NCI-H1930 (cell line): ENCODE measurements at places on chromosomes 12 and 14.

DNA sequence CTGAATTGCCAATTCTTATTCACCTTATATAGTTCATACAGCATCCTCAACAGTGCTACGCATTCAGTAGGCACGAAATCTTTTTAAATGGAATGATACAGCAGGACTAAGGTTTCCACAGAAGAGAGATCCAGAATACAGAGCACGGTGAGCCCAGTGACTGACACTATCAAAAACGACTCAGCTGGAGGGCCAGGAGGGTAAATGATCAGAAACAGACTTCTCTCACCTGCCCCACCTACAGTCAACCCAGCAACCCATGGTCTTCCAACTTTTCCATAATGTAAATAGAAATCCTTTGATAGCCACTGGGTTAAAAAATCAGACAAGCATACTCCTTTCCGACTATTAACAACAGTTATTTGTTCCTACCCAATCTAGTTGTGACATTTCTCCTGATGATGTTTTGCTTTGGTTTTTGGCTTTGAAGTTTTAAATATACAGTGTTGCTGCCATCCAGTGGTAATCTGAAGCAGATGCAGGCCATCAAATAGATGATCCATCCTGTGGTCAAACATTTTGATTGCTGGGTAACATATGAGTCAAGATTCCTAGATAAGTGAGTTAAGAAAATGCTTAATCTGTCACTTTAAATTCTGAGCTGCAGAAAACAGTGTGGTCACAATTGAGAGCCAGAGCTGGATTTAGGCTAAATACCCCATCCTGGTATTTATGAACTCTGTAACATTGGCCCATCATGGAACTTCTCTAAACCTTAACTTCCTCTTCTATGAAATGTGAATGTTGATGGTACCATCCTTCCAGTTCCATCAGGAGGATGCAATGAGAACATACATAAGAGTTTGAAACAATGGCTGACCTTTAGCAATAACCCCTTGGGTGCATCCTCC, 42.0 kb downstream of the GPHB5 start:
- no peak for DNase-seq

GRCh38 chr12:3587402-3588013, 96.5 kb downstream of the PRMT8 start:
- no peak for DNase-seq

DNA sequence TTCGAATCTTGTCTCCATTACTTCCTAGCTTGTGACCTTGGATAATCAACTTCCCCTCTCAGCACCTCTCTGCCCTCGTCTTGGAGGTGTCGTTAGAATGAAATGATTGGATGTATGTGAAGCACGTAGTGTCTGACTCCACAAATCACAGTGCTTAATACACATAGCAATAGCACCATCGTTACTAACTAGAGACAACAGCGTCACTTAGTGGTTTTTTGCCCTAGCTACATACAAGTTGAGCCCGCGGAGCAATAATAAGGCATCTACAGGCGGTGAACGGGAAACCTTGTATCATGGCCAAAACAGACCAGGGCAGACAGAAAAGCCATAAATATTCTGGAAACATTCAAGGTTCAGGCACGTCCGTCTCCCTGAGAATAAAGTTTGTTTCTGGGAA, 154.9 kb downstream of the ASCL4 start:
- DNase-seq = peak; percentile 9

- DNase-seq = no peak
These were observed 6.3 kb downstream of the GOLT1B start for GRCh38 chr12:21507849-21508248.

DNA sequence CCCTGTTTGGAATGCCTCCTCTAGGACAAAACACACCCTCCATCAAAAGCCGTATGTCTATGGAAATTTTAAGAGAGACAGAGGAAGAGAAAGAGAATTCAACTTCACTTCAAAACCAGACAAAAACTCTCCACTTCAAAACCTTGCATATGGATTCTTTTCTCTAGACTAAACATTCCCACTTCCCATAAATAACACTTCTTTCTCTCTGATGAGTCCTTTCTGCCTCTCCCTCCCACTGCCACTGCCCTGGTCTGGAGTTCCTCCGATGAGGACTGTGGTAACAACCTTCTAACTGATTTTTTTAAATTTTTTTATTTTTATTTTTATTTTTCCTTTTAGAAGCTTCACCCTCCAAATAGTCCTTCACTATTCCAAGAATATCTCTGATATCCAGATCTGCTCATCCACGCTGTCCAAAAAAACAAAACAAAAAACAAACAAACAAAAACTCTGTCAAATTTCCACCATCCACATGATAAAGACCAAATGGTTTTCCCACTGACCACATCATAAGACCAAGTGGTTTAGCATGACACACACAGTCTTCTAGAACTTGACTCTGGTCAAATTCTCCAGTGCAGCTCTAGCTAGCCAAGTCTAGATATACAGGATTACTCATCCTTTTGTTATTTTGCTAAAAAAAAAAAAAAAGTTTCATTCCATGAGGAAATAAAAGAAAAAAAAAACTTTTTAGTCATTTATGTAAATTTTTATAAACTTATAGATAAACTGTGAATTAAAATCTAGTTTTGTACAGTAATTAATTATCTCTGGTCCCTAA, 256.0 kb downstream of the PPFIA2 start:
- DNase-seq = no peak

DNA sequence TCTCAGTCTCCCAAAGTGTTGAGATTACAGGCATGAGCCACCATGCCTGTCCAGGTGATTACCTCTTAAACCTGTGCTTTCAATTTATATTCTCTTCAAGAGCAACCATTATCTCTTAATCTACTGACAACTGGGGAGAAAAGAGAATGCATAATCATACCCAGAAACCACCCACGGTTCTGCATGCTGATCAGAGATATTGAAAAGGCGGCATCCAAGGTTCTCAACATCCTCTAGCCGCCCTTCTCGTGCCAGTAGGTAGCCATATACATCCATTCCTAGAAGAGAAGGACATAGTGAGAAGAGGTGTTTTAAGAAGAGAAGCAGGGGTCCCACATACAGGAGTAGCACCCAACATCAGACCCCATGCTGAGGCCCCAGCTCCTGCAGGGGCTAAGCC, 20.8 kb downstream of the ANAPC7 start:
- no peak for DNase-seq

- DNase-seq = peak; percentile 20
These were observed 1206.0 kb upstream of the TMEM132C start for GRCh38 chr12:127060933-127061332.

DNA sequence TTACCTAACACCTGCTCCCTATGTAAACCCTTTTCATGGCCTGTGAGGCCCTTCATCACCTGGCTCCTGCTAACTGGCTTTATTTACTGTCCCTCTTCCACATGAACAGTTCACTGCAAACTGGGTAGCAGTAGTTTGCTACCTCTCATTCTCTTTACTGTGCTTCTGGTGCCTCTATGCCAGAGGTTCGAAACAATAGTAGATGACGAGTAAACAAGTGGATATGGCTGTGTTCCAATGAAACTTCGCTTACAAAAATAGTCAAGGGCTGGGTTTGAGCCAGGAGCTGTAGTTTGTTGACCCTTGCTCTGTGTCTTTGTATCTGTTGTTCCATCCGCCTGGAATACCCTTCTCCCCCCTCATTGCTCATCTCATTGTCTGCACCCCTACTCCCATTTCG, 233.6 kb upstream of the RMST start:
- DNase-seq = peak; percentile 72

- no peak for DNase-seq
These were observed 178.0 kb upstream of the CAND1 start for GRCh38 chr12:67091204-67091603.
